GM23248 (cell line): ENCODE measurements at places on chromosomes 2 and 18. TPM values are rescaled to one million over a fixed set of nuclear protein-coding genes. Genes with fewer than 3 reads are reported as not detected.
A peak's percentile ranks its signal among the peaks of the same experiment; 100 is the strongest.

TTR gene
- not detected in 2 replicates for polyA plus RNA-seq

GRCh38 chr2:201285499-201285898 lies 25.2 kb downstream of the CASP8 start:
- DNase-seq, result no peak

- DNase-seq, result peak; percentile 83
Observed at GRCh38 chr2:219253753-219254589, at the start of gene TUBA4A. Gene TUBA4A, minus strand, starts transcription at chr2:219253918. Its CDS starts 60 bp downstream, at chr2:219253858.

DNA sequence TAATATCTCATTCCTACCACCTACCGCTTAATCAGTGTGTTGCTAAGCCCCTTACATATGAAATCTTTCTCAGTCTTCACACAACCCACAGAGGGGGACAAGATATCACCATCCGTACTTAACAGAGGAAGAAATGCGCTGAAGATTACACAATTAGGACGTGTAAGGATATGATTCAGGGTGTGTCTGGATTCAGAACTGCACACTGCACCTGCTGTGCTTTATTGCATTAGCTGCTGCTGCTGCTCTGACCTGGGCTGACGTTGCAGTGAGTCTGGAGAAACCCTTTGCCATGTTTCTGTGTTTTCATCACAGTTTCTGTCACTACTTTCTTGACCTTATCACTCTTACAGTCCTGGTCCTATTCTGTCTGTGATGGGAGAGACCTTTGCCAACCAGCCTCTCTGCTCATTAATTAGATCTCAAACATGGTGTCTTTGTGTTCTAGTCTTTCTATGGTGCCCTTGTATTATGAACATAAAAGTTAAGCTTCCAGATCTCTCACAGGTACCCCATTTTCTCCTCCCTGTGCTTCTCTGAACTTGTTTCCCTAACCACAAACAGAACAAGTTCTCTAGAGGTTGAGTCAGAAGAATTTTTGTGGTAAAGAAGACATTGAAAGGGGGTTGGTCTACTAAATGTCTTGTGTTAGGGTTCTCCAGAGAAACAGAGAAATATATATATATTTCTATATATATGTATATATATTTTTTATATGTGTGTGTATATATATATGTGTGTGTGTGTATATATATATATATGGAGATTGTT lies 92.9 kb upstream of the CYP1B1 start:
- peak; percentile 68 for DNase-seq

SERPINB7 gene
- polyA plus RNA-seq, result 12.5 and 13.8 TPM in 2 replicates

- peak; percentile 55 for DNase-seq
Observed at GRCh38 chr2:219045937-219046550, 4.7 kb upstream of the CFAP65 start.

SALL3 gene
- polyA plus RNA-seq, result not detected in 2 replicates

IRS1 gene
- 8.4 and 9.1 TPM in 2 replicates for polyA plus RNA-seq

DNA sequence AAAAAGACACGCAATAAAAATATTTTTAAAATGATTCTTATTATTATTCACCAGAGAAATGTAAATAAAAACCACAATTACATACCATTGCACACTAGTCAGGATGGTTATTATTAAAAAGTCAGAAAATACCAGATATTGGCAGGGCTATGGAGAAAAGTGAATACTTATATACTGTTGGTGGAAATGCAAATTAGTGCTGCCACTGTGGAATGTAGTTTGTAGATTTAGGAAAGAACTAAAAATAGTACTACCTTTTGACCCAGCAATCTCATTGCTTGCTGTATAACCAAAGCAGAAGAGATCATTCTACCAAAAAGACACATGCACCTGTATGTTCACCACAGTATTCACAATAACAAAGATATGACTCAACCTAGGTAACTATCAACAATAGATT lies 1237.3 kb upstream of the FAM98A start:
- no peak for DNase-seq

SERPINB12 gene
- not detected in 2 replicates for polyA plus RNA-seq

GRCh38 chr18:49023938-49024803 lies 73.4 kb upstream of the SMAD7 start:
- no peak for DNase-seq

- DNase-seq, result no peak
Observed at GRCh38 chr2:167733747-167734146, 513.6 kb downstream of the STK39 start.

DNA sequence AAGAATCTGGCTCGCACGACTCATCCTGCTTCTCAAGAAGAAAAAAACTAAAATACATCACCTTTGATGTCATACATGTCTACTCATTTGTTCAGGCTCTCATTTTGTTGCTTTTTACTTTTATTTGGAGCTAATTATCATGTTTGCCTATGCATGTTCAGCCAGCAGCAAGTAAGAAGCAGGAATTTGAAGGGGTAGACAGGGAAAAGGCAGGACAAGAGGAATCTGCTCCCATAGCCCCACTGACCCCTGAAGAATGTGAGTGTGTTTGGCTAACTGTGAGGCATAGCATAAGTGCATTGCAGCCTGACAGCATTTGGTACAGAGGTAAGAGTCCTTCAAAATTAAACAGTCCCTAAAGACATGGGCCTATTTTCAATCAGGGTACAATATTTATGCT lies 72.7 kb downstream of the NYAP2 start:
- no peak for DNase-seq
